ENCODE measurements at places on chromosomes 3 and 15.

DNA sequence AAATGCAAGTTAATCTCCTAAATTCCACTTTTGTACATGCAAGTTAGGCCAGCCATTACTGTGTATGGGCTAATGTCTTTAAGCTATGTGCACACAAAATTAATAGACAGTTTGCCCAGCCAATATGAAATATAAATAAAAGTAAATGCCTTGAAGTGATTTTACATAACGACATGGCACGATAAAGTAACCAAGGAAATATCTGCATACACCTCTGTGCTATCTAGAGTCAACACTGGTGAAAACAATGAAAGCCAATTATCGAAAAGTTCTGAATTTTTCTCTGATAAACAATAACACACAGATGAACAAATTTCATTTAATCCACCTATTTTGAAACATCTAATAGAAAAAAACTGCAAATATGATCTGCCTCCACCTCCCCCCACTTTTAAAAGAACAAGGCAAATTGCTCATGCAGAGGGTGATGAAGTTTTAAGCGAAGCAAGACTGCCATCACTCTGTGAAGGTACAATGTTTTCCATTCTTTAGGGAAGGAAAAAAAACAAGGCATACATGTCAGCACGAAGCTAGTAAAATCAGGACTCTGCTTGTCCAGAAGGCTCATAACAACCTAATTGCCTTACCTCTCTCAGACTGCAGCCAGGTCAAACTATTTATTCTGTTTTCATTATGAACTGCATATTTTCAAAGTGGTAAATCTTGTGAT lies 317.7 kb downstream of the MECOM start:
- DNase-seq = no peak

GRCh38 chr15:58865425-58865880 lies 68.0 kb downstream of the SLTM start:
- DNase-seq = no peak

DNA sequence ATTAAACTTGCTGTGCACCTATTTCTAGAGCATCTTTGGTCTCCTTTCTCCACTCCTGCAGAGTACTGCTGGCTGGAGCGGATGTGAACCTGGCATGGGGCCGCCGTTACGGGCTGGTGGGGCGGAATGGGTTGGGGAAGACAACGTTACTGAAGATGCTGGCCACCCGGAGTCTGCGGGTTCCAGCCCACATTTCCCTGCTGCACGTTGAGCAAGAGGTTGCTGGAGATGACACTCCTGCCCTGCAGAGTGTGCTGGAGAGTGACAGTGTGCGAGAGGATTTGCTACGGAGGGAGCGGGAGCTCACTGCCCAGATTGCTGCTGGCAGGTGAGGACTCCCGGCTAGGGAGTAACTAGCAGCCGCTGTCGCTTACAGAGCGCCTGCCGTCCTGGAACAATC lies 2.1 kb downstream of the ABCF3 start:
- DNase-seq = no peak

DNA sequence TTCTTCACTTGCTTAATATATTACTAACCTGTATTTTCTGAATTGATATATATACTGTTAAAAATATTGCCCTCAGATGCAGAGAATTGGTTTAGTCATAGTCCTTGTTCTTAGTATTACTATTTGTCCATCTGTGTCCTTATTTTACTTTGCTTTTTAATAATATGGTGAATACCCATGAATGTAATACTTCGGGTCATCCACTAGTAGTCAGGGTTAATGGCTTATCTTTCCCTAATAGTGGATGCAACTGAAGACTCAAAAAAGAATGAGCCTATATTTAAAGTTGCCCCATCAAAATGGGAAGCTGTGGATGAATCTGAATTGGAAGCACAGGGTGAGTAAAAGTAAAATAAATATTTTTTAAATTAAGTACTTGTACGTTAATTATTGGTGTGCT lies 36.5 kb downstream of the U2SURP start:
- no peak for DNase-seq

DNA sequence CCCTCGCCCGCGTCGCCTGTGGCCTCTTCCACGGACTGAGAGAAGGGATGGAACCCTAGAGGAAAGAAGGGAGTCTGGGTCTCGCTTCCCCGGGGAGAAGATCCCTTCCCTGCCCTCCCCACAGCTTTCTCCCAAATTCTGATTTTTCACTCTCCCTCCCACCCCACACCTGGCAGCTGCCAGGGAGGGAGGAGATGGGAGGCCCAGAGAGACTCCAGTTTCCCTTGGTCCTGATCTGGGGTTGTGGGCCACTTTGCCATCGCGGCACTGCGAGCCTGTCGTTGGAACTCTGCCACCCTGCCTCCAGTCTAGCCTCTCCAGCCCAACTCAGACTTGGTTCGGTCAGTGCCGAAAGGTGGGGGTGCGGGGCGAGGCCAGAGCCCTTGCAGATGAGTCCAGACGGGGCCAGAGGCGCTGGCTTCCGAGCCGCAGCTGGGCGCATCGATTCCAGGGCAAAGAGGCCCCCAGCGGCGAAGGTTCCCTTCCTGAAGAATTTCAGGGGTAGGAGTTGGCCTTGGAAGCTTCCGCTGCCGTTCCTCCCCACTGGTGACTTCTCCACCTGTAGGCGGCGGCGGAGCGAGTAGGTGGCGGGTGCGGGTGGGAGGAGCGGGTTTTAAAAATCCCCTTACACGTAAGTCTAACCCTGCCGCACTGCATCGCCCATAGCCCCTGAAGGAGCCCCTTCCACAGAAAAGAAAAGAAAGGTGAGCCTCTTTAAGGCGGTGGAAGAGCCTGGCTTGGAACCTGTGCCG lies 5.2 kb downstream of the WNT5A start:
- DNase-seq = no peak

DNA sequence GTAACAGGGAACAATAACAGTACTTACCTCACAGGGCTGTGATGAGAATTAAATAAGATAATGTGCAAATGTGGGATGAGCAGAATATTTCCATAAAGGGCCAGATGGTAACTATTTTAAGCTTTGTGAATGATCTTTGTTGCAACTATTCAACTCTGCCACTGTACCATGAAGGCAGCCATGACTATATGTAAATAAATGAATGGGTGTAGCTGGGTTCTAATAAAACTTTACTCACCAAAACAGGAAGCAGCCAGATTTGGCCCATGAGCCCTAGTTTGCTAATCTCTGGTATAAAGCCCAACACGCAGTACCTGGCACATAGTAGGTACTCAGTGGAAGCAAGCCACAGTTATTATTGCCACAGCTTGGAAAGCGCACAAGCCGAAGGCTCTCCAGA lies 362.7 kb upstream of the PROK2 start:
- DNase-seq = no peak

DNA sequence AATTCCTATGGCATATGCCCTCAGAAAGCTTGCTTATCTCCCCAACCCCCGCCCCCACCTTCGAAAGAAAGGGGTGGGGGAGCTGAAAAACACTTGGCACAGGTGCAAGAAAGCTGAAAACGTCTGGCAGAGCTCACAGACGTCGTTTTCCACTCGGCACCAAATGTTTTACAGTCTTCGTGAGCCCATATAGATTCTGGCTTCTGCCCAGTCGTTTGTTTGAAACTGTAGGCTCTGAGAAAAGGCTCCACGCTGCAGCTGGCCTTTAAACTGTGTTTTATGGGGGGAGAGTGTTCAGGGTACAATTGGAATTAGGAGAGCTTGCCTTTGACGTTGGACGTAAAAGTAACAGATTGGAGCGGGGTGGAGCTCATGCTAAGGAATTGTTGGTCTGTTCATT lies 130.3 kb downstream of the MDFIC2 start:
- no peak for DNase-seq

- no peak for DNase-seq
These were observed 49.1 kb downstream of the IQCH start for GRCh38 chr15:67303490-67304363.

DNA sequence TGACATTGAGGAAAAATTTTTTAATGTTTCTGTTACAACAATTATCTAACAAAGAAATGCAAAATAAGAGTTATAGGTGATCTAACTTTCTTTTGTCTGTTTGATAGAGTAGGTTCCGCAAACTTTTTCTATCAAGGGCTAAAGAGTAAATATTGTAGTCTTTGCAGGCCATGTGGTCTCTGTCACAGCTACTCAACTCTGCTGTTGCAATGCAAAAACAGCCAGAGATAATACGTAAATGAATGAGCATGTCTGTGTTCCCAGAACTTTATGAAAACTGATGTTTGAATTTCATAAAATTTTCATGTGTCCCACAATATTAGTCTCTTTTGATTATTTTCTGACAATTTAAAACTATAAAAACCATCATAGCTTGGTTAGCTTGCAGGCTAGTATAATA lies 73.3 kb downstream of the SLC24A1 start:
- no peak for DNase-seq

GRCh38 chr3:128464188-128464587 lies 2.5 kb downstream of the DNAJB8 start:
- no peak for DNase-seq
